ENCODE measurements at places on chromosomes 16 and 17.

DNA sequence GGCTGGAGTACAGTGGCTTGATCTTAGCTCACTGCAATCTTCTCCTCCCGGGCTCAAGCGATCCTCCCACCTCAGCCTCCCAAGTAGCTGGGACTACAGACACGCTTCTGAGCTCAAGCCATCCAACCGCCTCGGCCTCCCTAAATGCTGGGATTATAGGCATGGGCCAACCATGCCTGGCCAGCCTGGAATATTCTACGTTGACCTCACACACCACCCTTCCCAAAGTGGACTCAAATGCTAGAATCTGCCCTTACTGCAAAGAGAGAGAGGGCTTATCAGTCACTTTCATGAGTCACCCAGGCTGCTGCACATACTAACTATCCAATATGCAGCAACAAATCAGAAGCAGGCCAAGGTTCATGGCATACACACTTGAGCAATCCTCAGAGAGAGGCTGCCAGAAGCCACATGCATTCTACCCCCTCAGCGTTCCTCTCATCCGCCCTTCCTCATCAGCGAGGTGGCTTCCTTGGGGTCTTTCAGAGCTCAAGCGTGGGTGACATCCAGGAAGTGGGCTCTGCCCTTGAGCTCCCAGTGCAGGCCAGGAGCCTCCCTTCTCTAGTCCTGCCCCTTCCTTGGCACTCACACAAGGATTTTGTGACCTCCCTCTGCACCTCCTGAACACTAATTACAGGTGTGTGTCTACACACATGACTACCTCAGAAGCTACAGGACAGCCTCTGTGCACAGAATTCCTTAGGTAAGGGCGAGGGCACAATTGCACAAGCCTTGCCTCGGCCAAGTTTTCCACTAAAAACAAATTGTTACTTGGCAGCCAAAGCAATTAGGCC is 24.8 kb upstream of the SIAH1 start:
- DNase-seq: no peak

- DNase-seq: no peak
These were observed 86.7 kb downstream of the MYH11 start for GRCh38 chr16:15770107-15770506.

GRCh38 chr16:926715-927114 is 44.1 kb downstream of the LMF1 start:
- no peak for DNase-seq

DNA sequence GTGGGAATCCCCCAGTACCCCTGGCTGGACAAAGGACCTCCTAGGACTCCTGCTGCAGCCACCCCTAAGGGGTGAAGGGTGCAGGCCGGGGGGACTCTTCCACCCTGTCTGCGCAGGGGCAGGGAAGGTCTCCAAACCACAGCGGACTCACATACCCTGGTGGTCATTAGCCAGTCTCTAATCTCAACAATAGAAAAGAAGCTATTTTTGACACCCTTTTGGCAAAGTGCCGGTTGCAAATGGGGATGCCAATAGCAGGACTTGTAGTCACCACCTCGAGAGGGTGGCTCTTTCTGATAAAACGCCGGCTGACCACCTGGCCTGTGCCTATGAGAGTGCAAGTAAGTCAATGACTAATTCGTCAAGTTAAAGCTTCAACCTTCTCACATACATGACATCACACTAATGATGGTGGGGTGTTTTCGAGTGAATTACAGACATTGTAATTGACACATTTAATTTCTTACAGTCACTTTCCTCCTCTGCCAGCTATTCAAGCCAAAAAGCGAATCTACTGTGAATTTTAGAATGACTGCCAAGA is 23.1 kb upstream of the DNAH17 start:
- no peak for DNase-seq

GRCh38 chr16:86978445-86979030 is 338.7 kb downstream of the C16orf95 start:
- no peak for DNase-seq

GRCh38 chr17:34902831-34903547 is 58.3 kb downstream of the CCT6B start:
- no peak for DNase-seq

DNA sequence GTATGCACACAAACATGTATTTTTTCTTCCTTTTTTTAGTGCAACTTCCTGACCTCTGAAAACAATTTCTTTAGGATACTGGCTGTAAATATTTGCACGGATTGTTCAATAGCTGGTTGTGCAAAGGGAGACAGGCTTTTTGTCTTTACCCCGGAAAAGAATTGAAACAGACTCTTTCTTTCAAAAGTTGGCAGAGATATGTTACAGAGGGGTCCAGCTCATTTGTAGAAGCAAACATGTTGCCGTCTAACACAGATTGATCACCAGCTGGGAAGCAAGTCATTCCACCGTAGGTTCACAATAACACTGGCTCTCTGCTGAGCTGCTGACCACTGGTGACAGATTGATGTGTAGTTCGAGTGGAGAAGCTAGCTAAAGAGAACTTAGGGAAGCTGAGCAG is 130.9 kb downstream of the STX8 start:
- no peak for DNase-seq

- DNase-seq: peak; percentile 85
These were observed 5.0 kb downstream of the CORO6 start for GRCh38 chr17:29617481-29618271.

DNA sequence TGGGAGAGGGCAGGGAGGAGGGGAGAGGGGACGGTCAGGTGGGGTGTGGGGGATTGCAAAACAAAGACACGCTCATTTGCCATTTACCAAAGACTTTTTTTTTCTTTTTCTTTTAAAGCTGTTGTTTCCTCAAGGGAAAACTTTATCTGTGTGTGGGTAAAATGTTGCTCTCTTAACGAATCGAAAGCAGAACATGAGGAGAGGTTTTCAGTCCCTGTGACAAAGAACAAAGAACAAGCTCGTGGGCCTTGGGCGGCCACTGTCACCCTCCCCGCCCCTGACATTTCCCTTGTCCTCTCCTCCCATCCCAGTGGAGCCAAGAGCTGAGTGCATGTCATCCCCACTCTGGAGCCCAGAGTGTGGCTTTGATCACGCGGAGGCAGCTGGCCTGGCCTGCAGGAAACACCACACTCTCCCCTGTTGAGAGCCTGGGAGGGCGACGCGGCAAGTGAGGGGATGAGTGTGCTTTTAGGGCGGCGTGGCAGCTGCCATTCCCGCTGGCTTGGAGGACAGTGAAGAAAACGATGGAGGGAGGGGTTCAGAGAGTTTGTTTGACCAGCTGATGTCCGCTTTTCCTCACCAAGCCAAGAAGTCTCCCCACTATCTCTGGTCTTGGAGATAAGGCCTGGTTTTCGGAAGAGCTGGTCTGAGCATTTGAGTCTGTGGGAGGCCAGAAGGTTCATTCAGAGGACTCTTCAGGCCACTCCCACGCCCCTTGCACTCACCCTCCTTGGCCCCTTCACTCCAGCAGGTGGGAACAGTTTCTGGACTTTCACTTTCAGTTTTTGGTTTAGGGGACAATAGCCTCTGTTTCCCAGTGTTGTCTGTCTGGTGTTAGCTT is 11.4 kb downstream of the CCR7 start:
- DNase-seq: no peak

GRCh38 chr16:56732832-56733231 is 2.9 kb downstream of the NUP93 start:
- DNase-seq: no peak

GRCh38 chr17:45929344-45929743 is 35.0 kb downstream of the MAPT start:
- DNase-seq: no peak

DNA sequence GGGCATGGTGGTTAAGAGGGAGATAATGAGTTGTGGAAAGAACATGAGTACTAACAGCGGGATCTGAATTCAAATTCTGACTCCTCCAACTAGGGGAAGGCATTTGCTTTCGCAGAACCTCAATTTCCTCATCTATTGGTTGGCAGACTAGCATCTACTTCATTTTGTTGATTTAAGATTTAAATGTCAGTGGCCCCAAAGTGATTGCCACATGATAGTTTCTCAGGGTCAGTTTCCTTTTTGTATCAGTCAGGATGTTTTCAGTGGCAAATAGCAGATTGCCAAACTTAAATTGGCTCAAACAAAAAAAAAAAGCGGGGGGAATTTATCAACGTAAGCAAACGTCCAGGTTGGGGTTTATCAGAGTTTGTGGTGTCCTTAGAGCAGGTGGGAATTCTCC is 25.1 kb upstream of the NOS2 start:
- DNase-seq: no peak

DNA sequence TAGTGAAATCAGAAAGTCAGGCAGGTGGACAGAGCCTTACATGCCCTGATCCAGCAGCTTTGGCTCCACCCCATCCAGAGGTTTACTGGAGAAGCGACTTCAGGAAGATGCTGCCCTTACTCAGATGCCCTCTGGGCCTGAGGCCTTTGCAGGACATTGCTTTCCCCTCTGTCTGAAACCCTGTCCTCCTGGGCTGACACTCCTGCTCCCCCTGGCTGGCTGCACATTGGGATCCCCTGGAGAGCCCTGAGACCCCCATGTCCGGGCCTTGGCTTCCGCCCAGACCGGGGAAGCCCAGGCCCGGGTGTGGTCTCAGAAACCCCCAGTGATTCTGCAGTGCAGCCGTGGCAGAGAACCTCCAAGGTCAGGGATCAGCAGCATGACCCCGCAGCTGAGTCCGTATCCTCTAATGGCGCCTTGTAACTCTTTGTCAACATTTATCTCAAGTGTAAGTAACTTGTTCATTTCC is 36.6 kb downstream of the BCO1 start:
- DNase-seq: no peak

DNA sequence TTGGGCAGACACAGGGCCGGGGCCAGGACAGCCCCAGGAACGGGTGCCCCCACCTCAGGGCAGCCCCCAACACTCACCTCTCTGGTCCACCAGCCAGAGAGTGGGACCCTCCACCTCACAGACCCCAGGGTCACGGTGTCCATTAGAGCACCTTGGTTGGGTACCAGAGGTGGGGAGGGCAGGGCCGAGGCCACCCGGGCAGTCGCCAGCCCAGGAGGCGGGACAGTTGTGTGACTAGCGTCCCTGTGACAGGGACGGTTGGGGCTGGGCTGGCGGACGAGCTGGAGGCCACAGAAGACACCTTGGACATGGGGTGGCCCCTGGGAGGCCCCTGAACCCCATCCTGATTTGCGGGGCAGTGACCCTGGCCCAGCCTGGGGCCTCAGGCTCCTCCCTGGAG is 11.7 kb upstream of the C1QTNF8 start:
- DNase-seq: no peak

DNA sequence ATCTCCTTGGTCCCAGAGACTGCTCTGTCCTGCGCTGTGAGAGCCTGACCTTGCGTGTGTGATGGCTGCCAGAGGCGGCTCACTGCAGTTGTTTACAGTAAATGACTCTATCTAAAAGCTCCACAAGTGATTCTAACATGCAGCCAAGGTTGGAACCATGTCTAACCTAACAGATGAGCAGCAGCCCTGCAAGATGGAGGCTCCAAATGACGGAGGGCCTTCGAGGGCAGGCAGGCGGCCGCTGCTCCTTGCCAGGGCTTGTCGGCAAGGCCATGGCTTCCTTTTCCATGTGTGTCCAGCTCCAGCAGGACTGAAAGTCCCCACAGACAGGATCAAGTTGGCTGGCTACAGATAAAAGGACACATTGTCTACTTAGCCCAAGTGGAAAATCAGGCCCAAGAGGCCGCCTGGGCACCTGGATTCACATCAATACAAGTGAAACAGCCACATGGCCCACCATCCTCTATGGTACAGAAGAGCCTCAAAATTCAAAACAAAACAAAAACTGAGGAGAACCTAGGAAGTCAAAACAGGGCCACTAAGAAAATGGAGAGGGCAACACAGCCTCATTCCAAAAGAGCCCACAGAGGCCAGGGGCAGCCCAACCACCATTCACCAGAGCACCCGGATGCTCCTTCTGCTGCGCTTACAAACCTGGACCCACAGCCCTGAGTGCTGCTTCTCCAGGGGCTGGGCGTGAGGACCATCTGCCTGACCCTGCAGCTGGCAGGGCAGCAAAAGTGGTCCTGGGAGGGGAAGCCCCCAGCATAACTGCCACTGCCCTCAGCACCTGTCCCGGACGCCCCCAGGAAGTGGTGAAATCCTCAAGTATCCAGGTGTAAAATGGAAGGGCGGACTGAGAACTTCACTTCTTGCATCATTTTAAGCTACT is 65.0 kb downstream of the AMFR start:
- no peak for DNase-seq

DNA sequence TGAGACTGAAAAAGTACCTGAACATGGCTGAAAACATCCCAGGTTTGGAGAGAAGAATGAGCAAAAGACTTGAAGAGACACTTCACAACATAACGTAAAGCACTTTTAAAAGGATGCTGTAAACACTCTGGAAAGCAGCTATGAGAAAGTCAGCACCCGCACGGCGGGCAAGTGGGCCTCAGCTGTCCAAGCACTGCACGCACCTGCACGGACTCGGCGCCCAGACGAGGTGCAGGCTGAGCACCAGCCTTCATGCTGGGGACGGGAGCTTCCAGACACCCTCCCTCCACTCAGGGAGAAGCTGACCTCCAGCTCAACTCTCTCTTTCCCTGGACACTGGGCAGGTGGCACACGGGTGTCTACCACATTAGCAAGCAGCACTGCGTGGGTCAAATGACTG is 13.1 kb downstream of the CCDC57 start:
- no peak for DNase-seq

GRCh38 chr17:70110443-70110880 is 35.4 kb downstream of the KCNJ16 start:
- no peak for DNase-seq

- DNase-seq: no peak
These were observed 27.7 kb downstream of the NME3 start for GRCh38 chr16:1743376-1744337.

GRCh38 chr17:50893183-50893993 is 27.2 kb upstream of the TOB1 start:
- DNase-seq: no peak

DNA sequence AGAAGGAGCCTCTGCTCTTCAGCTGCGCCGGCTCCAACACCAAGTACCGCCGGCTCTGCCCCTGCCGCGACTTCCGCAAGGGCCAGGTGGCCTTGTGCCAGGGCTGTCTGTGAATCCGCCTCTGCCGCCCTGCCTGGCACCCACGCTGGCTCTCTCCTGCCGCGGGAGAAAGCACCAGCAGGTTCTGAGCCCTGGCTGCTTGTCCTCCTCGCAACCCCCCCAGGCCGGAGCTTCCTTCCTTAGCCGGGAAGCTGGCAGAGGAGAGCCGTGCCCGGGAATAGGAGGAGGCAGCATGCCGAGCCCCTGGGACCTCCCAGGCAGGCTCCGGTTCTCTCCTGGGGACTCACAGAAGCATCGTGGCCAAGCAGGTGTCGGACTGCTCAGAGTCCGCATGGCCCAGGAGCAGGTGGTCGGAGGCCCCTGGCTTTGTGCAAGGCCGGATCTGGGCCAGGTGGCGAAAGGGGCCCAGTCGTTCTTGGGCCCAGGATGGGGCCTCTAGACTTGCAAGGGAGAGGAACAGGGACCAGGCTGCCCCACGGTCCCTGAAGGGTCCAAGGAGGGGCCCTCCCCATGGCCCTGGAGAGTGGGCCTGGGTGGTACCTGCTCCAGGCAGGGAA is 80.6 kb downstream of the MGAT5B start:
- DNase-seq: no peak

GRCh38 chr16:67191411-67191994 is 452 bp upstream of the E2F4 start:
- DNase-seq: no peak

- DNase-seq: no peak
These were observed 21.9 kb downstream of the USP7 start for GRCh38 chr16:8941718-8942344.
